ENCODE measurements at places on chromosomes 4 and X. TPM values are rescaled to one million over a fixed set of nuclear protein-coding genes. Genes with fewer than 3 reads are reported as not detected.
A peak's percentile ranks its signal among the peaks of the same experiment; 100 is the strongest.

DNA sequence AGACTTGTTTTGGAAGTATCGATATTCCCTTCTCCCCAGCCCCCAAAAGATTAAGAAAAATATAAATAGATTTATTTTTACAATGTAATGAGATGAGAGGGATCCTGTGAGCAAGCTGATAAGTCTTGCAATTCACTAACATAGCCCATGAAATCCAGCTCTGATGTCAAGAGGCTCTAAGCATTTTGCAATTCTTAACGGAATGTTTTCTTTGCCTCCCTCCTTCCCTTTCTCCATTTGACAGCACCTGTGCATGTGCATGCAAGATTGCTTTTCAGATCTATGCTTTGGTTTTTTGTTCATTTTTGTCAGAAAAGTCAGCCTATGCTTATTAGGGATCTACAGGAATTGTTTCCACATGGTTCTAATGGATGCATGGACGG, 169.9 kb downstream of the SLIT2 start:
- no peak for DNase-seq

DMRTC1 gene
- not detected for total RNA-seq

DNA sequence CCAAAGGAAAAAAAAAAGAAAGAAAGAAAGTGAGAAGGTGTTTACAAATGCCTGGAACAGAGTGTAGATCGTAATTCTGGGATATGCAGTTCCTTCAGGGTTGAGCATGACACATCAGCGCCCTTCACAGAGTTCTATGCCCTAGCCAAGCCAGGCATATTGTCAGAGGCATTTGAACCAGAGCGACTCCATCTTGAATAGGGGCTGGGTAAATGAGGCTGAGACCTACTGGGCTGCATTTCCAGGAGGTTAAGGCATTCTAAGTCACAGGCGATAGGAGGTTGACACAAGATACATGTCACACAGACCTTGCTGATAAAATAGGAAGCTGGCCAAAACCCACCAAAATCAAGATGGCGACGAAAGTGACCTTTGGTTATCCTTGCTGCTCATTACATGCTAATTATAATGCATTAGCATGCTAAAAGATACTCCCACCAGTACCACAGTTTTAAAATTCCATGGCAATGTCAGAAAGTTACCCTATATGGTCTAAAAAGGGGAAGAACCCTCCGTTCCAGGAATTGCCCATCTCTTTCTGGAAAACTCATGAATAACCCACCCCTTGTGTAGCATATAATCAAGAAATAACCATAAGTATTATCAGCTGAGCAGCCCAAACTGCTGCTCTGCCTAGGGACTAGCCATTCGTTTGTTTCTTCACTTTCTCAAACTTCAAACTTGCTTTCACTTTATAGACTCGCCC, 23.5 kb upstream of the LRBA start:
- no peak for DNase-seq

GPAT3 gene
- 4.0 TPM for total RNA-seq

DNA sequence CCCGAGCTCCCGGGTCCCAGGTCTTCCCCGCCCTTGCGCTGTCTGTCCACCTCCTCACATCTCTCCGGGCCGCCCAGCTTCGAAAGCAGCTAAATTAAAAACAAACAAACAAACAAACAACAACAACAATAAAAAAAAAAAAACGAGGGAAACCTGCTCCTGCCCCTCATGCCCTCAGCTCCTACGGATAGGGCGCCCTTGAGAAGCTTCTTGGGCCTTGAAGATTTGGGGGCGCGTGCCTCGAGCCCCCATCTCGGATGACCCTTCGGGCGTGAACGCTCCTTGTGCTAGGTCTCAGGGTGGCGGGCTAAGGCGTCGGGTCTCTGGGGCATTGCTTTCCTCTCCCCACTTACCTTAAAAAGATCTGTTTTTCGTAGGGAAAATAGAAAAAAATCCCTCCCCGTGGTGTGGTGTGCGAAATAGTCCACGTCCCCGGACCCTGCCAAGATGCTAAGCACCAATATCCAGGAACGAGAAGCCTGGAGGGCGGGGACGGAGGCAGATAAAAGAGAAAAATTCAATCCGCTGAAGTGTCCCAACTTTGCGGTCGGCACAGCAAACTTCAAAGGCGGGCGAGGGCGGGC, 603 bp downstream of the NDNF start:
- no peak for DNase-seq

- DNase-seq, result peak; percentile 44
Measured at GRCh38 chr4:156475322-156475721, 496.3 kb downstream of the PDGFC start.

All from glomerular endothelial cell (primary cell).